ENCODE measurements at places on chromosomes 1 and 21.
A peak's percentile ranks its signal among the peaks of the same experiment; 100 is the strongest.

GRCh38 chr1:54299037-54299436 lies 99.1 kb downstream of the MRPL37 start:
- DNase-seq, result no peak

DNA sequence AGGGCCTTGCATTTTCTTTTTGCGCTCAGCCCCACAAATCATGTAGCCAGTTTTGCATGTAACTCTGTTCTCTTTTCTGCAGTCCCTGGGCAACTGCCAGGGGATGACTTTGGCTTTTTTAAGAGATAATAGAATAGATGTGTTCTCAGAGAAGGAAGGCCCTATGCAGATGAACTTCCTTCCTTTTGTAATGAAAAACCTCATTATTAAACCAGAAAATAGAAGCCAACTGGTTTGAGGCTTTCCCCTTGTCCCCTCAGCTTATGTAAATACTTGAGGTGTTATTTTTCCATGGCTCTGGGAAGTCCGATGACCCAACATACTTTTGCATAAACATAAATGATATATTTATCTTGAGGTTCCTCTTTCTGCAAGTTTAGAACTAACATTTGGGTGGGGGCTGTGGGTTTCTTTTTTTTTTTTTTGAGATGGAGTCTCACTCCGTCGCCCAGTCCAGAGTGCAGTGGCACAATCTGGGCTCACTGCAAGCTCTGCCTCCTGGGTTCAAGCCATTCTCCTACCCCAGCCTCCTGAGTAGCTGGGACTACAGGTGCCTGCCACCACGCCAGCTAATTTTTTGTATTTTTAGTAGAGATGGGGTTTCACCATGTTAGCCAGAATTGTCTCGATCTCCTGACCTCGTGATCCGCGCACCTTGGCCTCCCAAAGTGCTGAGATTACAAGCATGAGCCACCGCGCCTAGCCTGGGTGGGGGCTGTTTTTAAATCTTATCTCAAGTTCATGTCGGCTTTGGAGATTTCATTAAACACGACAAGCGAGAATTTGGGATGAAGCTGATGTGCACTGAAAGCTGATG lies 14.4 kb upstream of the FCRL5 start:
- peak; percentile 14 for DNase-seq

DNA sequence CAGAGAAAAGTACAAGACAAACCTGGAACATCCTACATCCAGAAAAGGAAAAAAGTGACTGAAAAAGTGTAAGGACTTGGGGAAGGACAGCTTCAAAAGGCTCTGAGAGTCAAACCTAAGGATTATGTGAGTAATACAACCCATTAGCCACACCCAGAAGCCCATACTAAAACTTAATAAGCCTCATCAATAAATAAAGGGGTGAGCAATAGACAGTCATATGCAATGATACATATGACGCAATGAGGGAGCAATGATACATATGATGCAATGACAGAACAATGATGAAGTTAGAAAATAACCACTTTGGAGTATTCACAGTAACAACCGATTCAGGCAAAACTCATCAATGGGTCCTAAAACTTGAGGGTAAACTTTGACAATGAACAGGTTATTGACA lies 50.1 kb downstream of the BRWD1 start:
- DNase-seq, result no peak

DNA sequence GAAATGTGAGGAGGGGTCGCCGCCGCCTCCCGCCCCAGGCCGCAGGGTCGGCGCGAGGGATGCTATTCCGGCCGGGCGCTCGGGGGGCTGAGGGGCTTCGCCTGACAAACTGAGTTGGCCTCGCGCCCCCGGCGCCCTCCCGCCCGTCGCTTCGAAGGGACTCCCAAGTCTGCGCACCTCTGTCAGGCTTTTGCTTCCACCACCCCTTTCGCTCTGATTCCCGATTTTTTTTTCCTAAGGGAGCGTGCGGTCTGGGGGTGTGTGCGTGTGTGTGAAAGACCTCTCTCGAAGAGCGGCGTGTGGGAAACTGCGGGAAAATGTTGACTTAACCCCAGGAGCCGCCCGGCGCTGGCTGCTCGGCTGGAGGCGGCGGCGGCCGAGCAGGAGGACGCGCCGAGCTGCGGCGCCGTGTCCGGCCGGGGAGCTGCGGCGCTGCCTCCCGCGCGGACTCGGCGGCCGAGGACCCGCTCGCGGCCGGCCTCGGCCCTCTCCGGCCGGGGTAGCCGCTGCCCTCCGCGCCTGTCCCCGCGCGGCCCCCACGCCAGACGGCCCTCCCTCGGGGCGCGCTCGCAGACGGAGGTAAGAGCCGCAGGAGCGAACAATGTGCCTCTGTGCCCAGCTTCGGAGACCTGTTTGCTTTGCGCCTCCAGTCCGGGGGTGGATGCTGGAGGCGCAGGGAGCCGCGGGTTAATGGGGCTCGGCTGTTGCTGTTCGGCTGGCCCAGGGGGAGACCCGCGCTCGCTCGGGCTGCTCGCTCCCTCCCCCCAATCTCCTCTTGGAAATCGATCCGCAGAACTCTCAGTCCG lies 1.1 kb downstream of the ADGRL2 start:
- DNase-seq, result no peak

DNA sequence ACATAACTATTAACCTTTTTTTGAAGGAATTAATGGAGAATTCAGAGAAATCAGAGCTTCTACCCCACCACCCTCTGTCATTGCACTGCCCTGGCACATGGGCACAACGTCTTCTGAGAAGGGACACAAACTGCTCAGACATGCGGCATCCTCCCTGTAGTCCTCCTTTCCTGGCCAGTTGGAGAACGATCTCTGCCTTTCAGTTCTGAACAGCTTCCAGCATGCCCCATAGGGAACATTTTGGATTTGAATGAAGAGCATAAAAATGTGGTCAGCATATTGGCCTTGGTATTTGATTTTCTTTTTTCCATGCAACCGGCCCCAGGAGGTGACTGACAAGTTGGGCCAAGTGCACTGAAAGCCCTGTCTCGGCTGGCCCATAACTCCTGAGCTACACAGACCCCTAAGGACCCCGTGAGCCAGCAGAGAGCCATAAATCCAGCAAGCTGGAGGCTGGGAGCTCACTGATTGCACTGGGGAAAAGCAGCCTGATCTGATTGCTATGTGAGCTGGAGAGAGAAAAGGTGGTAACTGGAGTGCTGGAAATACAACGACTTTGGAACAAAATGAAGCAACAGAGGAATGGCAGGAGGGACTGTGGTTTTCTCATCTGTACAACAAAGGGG lies 10.9 kb upstream of the BLACAT1 start:
- no peak for DNase-seq

Measured in CD4-positive, alpha-beta T cell (primary cell).